Neural crest cell (in vitro differentiated cells): ENCODE measurements at places on chromosomes 4 and X. TPM values are rescaled to one million over a fixed set of nuclear protein-coding genes. Genes with fewer than 3 reads are reported as not detected.

- peaks cover 33% of the 10 kb centered on the region for H3K36me3 ChIP-seq
- no peak for DNase-seq
- H3K27me3 ChIP-seq, result no peaks in the 10 kb centered on the region
- no peak overlapping the region for H3K27ac ChIP-seq
- H3K4me1 ChIP-seq, result peaks cover 21% of the 10 kb centered on the region
Observed at GRCh38 chr4:168857546-168858314, 152.3 kb downstream of the CBR4 start.

- H3K36me3 ChIP-seq, result peaks cover 4% of the 10 kb centered on the region
- no peaks in the 10 kb centered on the region for H3K27me3 ChIP-seq
- H3K4me3 ChIP-seq, result no peak overlapping the region
- H3K27ac ChIP-seq, result no peak overlapping the region
Observed at GRCh38 chrX:13215729-13216128, 104.1 kb downstream of the ATXN3L start.

DNA sequence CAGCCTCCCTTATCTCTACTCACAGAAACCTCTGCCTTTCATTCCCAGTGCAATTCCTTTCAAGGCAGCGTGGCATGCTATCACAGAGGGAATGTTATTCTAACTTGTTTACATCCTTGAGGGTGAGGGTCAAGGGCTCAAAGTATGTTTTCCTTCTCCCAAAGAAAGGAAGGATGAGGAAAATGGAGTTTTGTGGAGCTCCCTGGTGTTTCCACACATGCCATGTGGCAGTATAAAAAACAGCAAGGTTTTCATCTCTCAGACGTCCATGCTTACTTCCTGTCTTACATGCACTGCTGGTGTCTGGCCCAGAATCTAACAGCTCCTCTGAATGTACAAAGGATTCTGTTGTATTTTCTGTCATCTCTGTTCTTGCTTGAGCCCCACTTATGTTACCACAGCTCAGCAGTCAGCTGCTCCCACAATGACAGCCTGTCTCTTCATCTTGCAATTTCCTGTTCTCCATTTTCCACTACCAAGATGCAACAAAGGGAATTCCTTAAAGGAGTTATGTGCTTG, 128.0 kb downstream of the SNCA start:
- peak overlapping the region; percentile 4 for H3K4me3 ChIP-seq
- peaks cover 25% of the 10 kb centered on the region for H3K4me1 ChIP-seq
- H3K27me3 ChIP-seq, result no peaks in the 10 kb centered on the region
- DNase-seq, result peak; percentile 8

DNA sequence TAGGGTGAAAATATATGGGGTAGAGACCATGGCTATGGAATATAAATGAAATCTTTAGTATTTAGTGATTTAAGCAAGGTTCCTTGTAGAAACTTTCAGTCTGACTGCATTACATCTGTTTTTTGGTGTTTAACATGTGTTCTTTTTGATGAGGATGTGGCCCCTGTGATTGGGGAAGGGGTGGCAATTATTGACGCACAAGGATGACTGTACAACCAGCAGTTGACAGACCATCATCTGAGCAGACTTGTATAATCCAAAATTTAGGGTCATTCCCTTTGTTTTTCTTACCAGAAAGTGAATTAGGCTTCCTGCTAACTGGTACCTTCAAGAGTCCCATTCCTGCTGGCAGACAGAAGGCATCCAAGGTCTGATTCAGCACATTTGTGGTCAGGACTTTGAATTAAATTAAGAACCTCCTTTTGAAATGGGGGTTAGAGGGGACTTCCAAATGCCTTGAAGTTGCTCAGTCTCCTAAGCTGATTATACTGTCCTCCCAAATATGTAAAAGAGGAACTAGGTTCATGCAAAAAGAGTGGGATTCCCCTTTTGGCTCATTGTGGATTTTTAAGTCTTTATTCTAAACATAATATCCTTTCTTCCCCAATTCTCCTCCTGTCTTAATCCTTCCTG, 112.4 kb upstream of the CXCL13 start:
- no peak overlapping the region for H3K27ac ChIP-seq
- no peaks in the 10 kb centered on the region for H3K36me3 ChIP-seq
- no peak for DNase-seq
- H3K27me3 ChIP-seq, result no peaks in the 10 kb centered on the region
- H3K4me3 ChIP-seq, result no peak overlapping the region

- H3K27ac ChIP-seq, result no peak overlapping the region
- no peaks in the 10 kb centered on the region for H3K27me3 ChIP-seq
- DNase-seq, result no peak
- no peaks in the 10 kb centered on the region for H3K4me1 ChIP-seq
- no peak overlapping the region for H3K4me3 ChIP-seq
Observed at GRCh38 chr4:189117426-189117825, 823.2 kb upstream of the FRG1 start.

GRCh38 chrX:155747520-155747919, 133.6 kb upstream of the VAMP7 start:
- H3K36me3 ChIP-seq, result no peaks in the 10 kb centered on the region
- no peak overlapping the region for H3K27ac ChIP-seq
- H3K4me1 ChIP-seq, result no peaks in the 10 kb centered on the region
- no peak overlapping the region for H3K4me3 ChIP-seq
- no peaks in the 10 kb centered on the region for H3K27me3 ChIP-seq

- H3K27me3 ChIP-seq, result no peaks in the 10 kb centered on the region
- no peaks in the 10 kb centered on the region for H3K36me3 ChIP-seq
- H3K4me3 ChIP-seq, result no peak overlapping the region
- DNase-seq, result no peak
- no peak overlapping the region for H3K27ac ChIP-seq
Observed at GRCh38 chrX:135194684-135195083, 23.5 kb upstream of the CT55 start.

- peak overlapping the region; percentile 62 for H3K27ac ChIP-seq
- H3K4me1 ChIP-seq, result peaks cover 40% of the 10 kb centered on the region
- no peaks in the 10 kb centered on the region for H3K27me3 ChIP-seq
- no peak for DNase-seq
- peak overlapping the region; percentile 4 for H3K4me3 ChIP-seq
- no peaks in the 10 kb centered on the region for H3K36me3 ChIP-seq
Observed at GRCh38 chr4:98586962-98587354, 71.5 kb downstream of the TSPAN5 start.

GRCh38 chrX:9135901-9136510, 102.1 kb upstream of the FAM9B start:
- H3K27me3 ChIP-seq, result no peaks in the 10 kb centered on the region
- H3K36me3 ChIP-seq, result peaks cover 5% of the 10 kb centered on the region

FGFRL1 gene
- 54.9 and 58.8 TPM in 2 replicates for total RNA-seq

ZFYVE28 gene
- total RNA-seq, result 1.2 and 1.4 TPM in 2 replicates

DUSP21 gene
- total RNA-seq, result not detected in 2 replicates

DNA sequence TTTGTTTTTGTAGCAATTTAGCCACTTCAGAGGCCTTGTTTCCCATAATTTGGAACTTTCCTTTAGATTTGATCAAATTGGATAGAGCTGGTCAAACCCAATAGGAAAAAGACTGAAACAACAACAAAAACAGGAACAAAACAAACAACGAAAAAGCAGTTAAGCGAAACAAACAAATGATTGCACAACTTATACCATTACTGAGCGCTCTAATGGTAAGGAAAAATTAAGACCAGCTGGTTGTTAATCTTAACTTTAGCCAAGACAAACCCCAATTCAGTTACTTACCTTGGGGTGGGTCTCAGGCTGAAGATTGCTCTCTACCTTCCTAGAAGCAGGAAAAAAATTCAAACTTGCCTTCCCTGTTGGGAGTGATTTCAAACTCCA, 38.3 kb downstream of the SPCS3 start:
- peaks cover 16% of the 10 kb centered on the region for H3K36me3 ChIP-seq
- no peak overlapping the region for H3K27ac ChIP-seq
- H3K4me1 ChIP-seq, result no peaks in the 10 kb centered on the region
- no peak overlapping the region for H3K4me3 ChIP-seq
- no peaks in the 10 kb centered on the region for H3K27me3 ChIP-seq

PAGE2B gene
- total RNA-seq, result not detected in 2 replicates

- H3K4me1 ChIP-seq, result peaks cover 24% of the 10 kb centered on the region
- peaks cover 41% of the 10 kb centered on the region for H3K36me3 ChIP-seq
- H3K27me3 ChIP-seq, result peaks cover 11% of the 10 kb centered on the region
- H3K4me3 ChIP-seq, result peak overlapping the region; percentile 87
- DNase-seq, result no peak
Observed at GRCh38 chr4:336099-336892, 1.3 kb upstream of the ZNF141 start.

- DNase-seq, result no peak
- H3K27me3 ChIP-seq, result no peaks in the 10 kb centered on the region
- no peak overlapping the region for H3K27ac ChIP-seq
- peak overlapping the region; percentile 8 for H3K4me3 ChIP-seq
- peaks cover 2% of the 10 kb centered on the region for H3K36me3 ChIP-seq
Observed at GRCh38 chr4:152009983-152010709, 249.3 kb upstream of the GATB start.

GRCh38 chrX:151570561-151570960, 7.1 kb downstream of the PASD1 start:
- no peak overlapping the region for H3K27ac ChIP-seq
- no peaks in the 10 kb centered on the region for H3K36me3 ChIP-seq

- H3K27me3 ChIP-seq, result no peaks in the 10 kb centered on the region
- no peaks in the 10 kb centered on the region for H3K36me3 ChIP-seq
- no peak for DNase-seq
- peak overlapping the region; percentile 96 for H3K4me3 ChIP-seq
- peaks cover 30% of the 10 kb centered on the region for H3K4me1 ChIP-seq
- H3K27ac ChIP-seq, result peak overlapping the region; percentile 48
Observed at GRCh38 chr4:930827-931193, 1.3 kb downstream of the GAK start.

HEPH gene
- 12.2 and 14.0 TPM in 2 replicates for total RNA-seq

- H3K4me3 ChIP-seq, result no peak overlapping the region
- no peak for DNase-seq
- H3K27ac ChIP-seq, result no peak overlapping the region
- H3K36me3 ChIP-seq, result peaks cover 48% of the 10 kb centered on the region
- H3K27me3 ChIP-seq, result no peaks in the 10 kb centered on the region
Observed at GRCh38 chr4:102593147-102593546, 92.0 kb downstream of the NFKB1 start.

DNA sequence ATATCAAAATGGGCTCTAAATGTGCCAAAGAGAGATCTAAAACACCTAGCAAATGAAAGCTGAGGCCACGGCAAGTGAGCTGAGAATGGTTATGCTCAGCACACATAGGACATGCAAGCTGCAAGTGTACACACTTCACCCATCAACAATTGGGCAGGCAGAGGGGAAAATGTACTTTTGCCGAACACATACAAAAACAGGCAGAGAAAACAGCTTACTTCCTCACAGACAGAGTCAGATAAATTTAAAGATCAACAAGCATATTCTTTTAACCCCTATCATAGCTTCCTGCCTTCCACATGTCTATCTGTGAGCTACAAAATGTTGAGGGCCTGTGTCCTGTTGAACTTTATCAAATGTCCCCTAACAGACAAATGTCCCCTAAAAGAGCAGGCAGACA, 60.3 kb downstream of the SH3KBP1 start:
- H3K4me3 ChIP-seq, result no peak overlapping the region
- H3K27me3 ChIP-seq, result no peaks in the 10 kb centered on the region
- H3K36me3 ChIP-seq, result peaks cover under 1% of the 10 kb centered on the region

CFAP99 gene
- not detected in 2 replicates for total RNA-seq

- H3K4me1 ChIP-seq, result peaks cover 39% of the 10 kb centered on the region
- peaks cover 32% of the 10 kb centered on the region for H3K36me3 ChIP-seq
- peak; percentile 95 for DNase-seq
- H3K4me3 ChIP-seq, result no peak within 1 kb of the TSS
- H3K27ac ChIP-seq, result peak within 1 kb of the TSS; percentile 12
- no peaks in the 10 kb centered on the region for H3K27me3 ChIP-seq
Observed at GRCh38 chr4:165327211-165328100, at the start of gene MSMO1. MSMO1 (plus strand) TSS chr4:165327669; CDS start chr4:165333371, 5,702 bp downstream.

- no peaks in the 10 kb centered on the region for H3K36me3 ChIP-seq
- H3K4me3 ChIP-seq, result no peak overlapping the region
- no peak for DNase-seq
- no peak overlapping the region for H3K27ac ChIP-seq
- H3K4me1 ChIP-seq, result peaks cover 9% of the 10 kb centered on the region
- H3K27me3 ChIP-seq, result no peaks in the 10 kb centered on the region
Observed at GRCh38 chr4:147940171-147940570, 208.3 kb downstream of the ARHGAP10 start.

KCND1 gene
- 1.2 TPM in 2 replicates for total RNA-seq

CPLX1 gene
- total RNA-seq, result 2.0 and 2.5 TPM in 2 replicates

DNA sequence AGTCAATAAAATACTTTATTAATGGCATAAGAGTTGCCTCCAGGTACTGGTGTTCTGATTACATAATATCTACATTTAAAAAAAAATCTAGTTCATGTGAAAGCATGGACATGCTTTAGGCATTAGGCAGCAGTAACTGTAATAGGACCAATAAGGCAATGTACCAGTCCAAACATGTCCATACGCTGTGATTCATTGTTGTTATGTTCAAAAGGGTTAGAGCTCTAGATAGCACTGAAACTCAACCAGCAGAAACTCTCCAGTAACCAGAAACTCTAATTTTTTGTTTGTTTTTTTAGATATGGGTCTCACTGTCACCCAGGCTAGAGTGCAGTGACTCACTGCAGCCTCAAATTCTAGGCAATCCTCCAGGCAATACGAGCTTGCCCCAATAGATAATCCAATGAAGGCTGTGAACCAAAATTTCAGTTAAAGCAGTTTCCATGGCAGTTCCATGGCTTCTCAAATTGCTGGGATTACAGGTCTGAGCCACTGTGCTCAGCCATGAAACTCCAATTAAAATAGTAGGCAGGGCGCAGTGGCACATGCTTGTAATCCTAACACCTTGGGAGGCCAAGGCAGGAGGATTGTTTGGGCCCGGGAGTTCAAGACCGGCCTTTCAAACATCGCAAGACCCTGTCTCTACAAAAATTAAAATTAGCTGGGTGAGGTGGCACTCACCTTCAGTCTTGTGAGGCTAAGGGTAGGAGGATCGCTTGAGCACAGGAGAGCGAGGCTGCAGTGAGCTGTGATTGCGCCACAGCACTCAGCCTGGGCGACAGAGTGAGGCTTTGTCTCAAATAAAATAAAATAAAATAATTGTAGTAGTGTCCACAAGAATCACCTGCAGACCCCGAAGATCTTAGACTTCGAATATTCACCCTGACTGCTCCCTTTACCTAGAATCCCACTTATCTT, 36.3 kb downstream of the MGARP start:
- no peaks in the 10 kb centered on the region for H3K4me1 ChIP-seq
- H3K27ac ChIP-seq, result no peak overlapping the region
- no peak for DNase-seq
- H3K4me3 ChIP-seq, result no peak overlapping the region
- no peaks in the 10 kb centered on the region for H3K36me3 ChIP-seq

HPF1 gene
- 49.8 and 53.6 TPM in 2 replicates for total RNA-seq

DNA sequence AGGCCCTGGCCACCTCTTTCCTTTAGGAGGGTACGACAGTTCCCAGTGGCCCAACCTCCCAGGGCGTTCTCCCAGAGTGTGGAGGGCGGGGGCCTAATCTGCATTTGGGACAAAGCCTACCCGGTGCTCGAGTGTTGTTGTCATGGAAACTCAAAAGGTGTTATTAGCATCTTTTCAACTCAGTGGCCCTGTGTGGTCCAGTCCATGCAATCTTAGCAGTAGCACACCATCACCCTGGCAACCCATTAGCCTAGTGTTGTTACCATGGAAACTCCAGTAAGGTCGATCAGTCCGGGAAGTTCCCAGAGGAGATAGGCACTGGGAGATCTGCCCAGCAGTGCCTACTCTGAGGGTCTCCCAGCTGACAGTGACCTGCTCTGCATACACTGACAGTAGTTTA, 20.2 kb downstream of the APLN start:
- H3K4me3 ChIP-seq, result no peak overlapping the region
- no peaks in the 10 kb centered on the region for H3K36me3 ChIP-seq
- H3K27ac ChIP-seq, result no peak overlapping the region
- peaks cover 23% of the 10 kb centered on the region for H3K4me1 ChIP-seq
- peaks cover 29% of the 10 kb centered on the region for H3K27me3 ChIP-seq
- peak; percentile 46 for DNase-seq
